Stimulated activated CD4-positive, alpha-beta T cell treated with anti-CD3 and anti-CD28 coated beads, Interleukin-1b, Interleukin-23, amount 100 ng/mL, for 48 hours (primary cell): ENCODE measurements at places on chromosomes 5 and 9.

GRCh38 chr5:71865665-71866320 is 146.7 kb downstream of the CARTPT start:
- DNase-seq = no peak

DNA sequence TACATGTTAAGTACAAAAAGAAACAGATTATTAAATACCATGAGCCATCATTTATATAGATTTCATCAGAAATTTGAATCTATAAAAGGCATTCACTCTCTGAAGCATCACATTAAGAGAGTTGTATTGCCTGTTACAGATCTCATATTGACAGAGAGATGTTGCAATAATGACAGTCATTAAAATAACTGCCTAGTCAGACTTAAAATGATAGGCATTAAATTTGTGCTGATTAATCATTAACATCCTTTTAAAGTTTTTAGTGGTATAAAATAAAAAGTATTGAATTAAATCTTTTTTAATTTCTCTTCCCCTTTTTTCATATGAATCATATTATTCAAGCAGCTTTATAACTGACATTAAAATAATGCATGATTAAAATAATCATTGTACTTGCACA is 404.9 kb upstream of the FAM174A start:
- DNase-seq = no peak

GRCh38 chr5:180050121-180050940 is 21.2 kb downstream of the RNF130 start:
- DNase-seq = no peak

DNA sequence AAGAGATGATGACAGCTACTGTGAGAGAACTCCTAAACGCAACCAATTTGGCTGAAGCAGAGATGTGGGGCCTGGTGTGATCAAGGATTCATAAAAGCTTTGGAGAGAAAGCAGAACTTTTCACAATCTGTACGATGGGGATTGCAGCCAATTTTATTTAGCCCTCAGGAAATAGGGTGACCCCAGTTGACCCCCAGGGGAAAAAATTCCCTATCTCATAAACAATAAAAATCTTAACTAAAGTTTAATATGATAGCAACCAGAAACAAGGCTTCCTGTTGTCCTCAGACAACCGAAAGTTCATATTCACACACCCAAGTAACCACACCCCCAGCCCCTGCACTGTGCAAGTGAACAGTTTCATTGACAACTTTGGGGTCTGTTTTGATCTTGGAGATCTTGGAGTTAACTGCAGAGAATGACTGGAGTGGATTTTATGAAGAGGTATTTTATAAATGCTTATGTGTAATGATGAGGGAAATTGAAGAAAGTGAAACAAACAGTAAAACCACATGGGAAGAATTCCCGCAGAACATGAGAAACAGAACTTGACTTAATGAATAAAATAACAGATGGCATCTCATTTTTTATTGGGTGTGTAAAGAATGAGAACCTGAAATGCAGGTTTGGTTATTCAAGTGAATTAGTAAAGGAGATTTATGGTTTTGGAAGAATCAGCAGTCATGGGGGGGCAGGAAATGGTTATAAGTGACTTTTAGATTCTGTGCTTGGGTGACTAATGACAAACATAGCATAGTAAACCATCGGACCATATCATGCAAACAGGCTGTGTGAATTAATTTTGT is 94.5 kb downstream of the PDE4D start:
- no peak for DNase-seq

DNA sequence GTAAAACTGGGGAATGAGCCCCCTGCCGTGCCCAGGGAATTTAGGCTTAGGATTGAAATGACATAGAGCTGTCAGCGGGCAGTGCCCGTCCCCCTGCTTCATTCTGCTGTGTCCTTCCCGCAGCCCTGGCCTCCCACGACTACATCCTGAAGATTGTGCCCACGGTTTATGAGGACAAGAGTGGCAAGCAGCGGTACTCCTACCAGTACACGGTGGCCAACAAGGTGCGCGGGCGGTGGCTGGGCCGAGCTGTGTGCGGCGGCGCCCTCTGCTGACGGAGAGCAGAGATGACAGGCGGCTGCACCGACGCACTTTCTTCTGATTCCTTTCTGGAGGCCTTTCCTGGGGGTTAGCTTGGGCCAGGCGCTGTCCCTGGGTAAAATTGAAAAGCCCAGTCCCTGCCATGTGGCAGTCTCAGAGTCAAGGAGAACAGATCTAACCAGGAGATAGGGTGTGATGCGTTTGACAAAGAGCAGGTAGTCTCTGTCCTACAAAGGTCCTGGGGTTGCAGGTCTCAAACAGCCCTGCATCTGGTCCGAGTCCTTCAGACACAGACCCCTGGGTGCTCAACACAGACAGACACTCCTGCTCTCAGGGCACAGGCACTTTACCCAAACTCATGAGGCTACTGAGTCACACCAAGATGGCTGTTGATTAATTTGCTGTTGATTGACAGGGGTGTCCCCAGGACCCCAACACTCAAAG is 26.8 kb upstream of the RPL26L1 start:
- peak; percentile 71 for DNase-seq
